ENCODE measurements at places on chromosomes 1 and 21. TPM values are rescaled to one million over a fixed set of nuclear protein-coding genes. Genes with fewer than 3 reads are reported as not detected.

The TFF3 gene
- 4.1 TPM for total RNA-seq

The ZNF593OS gene
- not detected for total RNA-seq

The IFI6 gene
- total RNA-seq = 13.1 TPM

The FCMR gene
- 1.3 TPM for total RNA-seq

The SERTAD4 gene
- not detected for total RNA-seq

The ORC1 gene
- total RNA-seq = 0.38 TPM

The TMOD4 gene
- 0.33 TPM for total RNA-seq

The PER3 gene
- total RNA-seq = 24.3 TPM

The WNT9A gene
- total RNA-seq = 0.05 TPM

The RBP7 gene
- 2.5 TPM for total RNA-seq

The CLIC6 gene
- total RNA-seq = 0.45 TPM

The BLZF1 gene
- 7.0 TPM for total RNA-seq

The NHLH1 gene
- total RNA-seq = 0.10 TPM

The PTAFR gene
- total RNA-seq = 0.70 TPM

The TNFSF4 gene
- total RNA-seq = 0.58 TPM

The FAM163A gene
- total RNA-seq = 0.05 TPM

The EDARADD gene
- 0.20 TPM for total RNA-seq

The EFCAB14 gene
- 38.7 TPM for total RNA-seq

The BCAN gene
- not detected for total RNA-seq

The LENEP gene
- not detected for total RNA-seq

The S100A9 gene
- 36.3 TPM for total RNA-seq

The KRTAP13-2 gene
- total RNA-seq = not detected

The TMEM82 gene
- 33.0 TPM for total RNA-seq
